ENCODE measurements at places on chromosomes 3 and 15.

DNA sequence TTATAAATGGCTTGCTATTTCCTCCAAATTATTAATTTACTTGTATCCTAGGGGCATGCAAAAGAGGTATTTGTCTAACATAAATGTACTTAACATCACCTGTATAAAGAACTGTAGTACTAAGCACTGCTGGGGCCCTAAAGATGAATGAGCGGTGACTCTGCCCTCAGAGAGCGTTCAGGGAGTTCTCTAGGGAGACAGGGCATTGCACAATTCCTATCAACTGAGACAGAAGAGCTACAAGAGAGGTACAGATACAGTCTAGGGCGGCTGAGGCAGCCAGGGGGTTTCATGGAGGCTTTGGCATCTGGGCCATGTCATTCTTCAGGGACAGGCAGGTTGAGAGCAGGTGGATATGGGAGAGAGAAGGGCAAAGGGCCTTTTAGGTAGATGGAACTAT lies 39.9 kb upstream of the PARL start:
- peak; percentile 19 for DNase-seq

GRCh38 chr15:80736560-80736959 lies 41.5 kb downstream of the ABHD17C start:
- DNase-seq = no peak

DNA sequence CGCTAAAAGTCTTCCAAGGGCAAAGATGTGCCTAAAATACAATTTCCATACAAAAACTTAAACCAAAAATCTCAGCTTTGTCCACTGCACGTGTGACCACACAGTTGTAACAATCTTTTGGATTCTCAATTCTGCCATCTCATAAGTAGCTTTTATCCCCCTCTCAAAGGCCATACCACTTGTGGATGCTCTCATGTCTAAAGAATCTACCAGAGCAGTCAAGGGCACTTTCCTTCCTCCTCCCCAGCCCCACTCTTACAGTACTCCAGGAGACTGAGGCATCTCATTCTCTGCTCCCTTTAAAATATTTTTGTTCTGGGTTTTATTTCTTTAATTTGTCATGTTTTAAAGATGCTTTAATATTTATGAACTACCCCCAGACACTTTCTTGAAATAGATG lies 102.3 kb upstream of the PFN2 start:
- no peak for DNase-seq

DNA sequence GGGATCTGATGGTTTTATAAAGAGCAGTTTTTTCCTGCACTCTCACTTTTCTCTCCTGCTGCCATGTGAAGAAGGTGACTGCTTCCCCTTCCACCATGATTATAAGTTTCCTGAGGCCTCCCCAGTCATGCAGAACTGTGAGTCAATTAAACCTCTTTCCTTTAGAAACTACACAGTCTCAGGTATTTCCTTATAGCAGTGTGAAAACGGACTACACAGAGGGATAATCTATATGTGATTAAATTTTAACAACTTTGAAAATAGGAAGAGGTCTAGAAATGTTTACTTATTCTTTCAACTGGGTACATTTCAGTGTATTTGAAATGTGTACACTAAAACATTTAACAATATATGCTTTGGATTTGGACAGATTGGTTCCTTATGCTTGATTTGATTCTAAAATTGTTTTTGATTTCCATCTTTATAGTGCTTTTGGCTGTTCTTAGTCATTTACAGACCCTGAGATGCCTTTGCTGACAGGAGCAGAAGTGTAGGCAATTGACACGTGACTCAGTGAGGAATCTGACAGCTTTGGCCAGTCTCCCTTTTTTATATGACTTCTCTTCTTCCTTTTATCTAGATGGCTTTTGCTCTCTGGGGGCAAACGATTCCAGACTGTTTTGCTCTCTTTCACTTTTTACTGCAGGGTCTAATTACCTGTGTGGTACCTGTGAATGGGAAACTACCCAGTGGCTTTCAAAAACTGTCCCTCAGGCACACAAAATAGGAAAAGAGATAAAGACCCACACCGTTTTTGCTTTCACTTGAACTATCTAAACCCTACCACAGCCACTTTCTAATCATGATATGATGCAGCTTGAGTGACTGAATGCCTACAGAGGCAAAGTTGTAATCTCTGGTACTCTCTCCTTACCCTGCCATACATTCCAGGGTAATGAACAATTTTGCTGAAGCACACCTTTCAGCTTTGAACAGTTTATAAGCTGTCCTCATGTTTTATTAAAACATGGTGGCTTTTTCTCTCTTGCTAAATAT lies 422.6 kb downstream of the ROBO1 start:
- DNase-seq = no peak

- DNase-seq = no peak
These were observed 1.6 kb upstream of the CCDC33 start for GRCh38 chr15:74234598-74234875.

DNA sequence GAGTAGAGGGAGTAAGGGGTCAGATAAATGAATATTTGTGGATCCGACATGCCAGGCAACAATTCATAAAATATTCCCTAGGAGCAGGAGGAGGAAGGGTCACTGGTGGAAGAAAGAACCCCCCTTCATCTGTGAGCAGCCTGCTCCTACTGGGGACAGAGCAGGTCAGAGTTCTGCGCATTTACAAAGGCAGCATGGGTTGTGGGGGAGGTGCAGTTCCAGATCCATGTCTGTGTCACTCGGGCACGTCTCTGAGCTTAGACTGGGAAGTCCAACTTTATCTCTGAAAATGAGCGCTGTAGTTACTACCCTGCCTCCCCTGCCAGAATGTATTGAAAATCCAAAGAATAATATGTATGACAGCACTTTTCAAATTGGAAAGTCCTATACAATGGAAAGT lies 115.2 kb downstream of the GABRG3 start:
- DNase-seq = no peak

GRCh38 chr3:177131927-177132636 lies 65.2 kb downstream of the TBL1XR1 start:
- DNase-seq = no peak

- DNase-seq = no peak
These were observed 156.4 kb downstream of the NTRK3 start for GRCh38 chr15:88100181-88100580.

- DNase-seq = no peak
These were observed 554.7 kb downstream of the FHIT start for GRCh38 chr3:60696428-60697125.

DNA sequence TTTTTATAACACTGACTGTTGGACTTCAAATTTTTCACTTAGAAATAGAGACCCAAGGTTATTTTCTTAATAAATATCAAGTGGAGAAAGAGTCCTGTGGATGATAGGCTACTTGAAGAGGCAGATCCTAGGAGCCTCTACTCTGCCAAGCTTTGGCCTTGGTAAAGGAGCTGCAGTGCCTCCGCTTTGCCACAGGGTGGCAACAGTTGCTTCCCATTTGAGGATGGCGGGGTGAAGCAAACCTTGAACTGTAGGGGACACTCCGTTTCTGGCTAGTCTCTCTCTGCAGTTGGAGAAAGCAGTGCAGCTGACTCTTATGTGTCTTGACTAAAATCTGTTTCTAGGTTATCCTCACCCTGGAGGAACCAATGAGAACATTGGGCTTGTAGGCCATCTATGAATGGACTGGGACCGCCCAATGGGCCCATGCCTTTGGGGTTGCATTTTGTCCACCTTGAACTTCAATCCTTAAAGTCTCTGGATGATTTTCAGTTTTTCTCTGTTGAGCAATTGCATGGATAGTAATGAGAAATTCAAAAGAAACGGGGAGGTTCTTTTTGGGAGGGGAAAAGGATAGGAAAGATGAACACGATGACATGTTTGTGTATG lies 9.8 kb downstream of the SCG5 start:
- DNase-seq = peak; percentile 61

- DNase-seq = no peak
These were observed 25.4 kb downstream of the CYP19A1 start for GRCh38 chr15:51313074-51313393.

DNA sequence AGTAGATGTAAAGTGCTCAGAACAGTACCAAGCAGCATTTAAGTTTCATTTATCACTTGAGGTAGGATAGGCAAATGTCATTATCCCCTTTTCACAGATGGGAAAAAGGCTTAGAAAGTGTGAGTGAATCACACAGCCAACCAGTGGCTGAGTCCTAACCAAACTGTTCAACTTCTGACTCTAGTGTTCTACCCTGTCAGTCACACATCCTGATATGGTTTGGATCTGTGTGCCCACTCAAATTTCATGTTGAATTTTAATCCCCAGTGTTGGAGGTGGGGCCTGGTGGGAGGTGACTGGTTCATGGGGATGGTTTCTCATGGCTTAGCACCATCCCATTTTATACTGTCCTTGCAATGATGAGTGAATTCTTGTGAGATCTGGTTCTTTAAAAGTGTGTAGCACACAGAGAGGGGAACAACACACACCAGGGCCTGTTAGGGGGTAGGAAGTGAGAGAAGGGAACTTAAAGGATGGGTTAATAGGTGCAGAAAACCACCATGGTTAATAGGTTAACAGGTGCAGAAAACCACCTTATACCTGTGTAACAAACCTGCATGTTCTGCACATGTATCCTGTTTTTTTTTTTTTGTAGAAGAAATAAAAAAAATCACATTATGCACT lies 304.7 kb downstream of the SUCLG2 start:
- DNase-seq = no peak

DNA sequence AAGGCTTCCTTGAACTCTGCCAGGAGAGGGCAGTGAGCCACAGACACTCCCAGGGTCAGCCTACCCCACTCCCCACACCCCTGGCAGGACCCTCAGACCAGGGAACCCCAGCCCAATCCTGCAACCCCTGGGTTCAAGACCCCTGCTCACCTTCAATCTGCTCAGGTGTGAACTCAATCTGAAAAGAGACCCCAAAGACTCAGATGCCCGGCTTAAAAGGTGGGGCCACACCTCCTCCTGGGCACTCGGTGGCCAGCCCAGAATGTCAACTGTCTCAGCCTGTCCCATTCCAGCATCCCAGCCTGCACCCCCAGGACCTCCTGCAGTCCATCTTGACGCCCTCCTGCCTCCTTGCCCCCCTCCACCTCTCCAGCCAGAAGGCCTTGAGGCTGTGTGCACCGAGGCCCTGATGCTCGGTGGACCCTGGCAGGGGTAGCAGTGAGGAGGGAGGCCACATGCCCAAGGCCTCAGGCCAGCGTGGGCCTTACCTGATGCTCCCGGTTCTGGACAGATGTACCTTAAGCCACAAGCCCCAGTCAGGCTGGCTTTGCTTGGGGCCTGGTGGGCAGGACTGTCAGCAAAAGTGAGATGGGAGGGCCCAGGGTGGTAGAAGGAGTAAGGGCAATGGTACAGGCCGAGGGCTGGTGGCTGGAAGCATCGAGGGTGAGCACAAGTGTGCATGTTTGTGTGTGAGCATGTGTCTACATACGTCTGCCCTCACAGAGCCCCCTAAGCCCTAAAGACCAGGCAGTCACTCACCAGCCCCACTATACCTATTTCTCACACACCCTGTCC lies 2.2 kb downstream of the MYL3 start:
- no peak for DNase-seq

DNA sequence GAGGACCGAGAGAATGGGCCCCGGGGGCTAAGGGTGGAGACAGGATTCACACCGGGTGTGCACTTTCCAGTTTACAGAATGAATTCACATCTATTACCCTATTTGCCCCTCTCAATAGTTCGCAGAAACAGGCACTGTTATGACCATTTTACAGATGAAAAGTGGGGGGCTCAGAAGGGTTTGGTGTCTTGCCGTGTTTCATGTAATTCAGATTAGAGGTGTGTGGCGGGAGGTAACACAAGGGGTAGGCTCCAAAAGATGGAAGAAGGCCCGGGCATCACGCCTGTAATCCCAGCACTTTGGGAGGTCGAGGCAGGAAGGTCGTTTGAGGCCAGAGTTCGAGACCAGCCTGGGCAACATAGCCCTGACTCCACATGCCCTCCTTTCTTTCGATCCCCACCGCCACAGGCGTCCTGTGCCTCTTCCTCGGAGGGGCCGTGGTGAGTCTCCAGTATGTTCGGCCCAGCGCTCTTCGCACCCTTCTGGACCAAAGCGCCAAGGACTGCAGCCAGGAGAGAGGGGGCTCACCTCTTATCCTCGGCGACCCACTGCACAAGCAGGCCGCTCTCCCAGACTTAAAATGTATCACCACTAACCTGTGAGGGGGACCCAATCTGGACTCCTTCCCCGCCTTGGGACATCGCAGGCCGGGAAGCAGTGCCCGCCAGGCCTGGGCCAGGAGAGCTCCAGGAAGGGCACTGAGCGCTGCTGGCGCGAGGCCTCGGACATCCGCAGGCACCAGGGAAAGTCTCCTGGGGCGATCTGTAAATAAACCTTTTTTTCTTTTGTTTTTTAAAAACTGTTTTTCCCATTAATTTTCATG lies 3.4 kb downstream of the DUOXA2 start:
- DNase-seq = no peak

Data from NB4 (cell line).